ENCODE measurements at places on chromosomes 5 and 9.

DNA sequence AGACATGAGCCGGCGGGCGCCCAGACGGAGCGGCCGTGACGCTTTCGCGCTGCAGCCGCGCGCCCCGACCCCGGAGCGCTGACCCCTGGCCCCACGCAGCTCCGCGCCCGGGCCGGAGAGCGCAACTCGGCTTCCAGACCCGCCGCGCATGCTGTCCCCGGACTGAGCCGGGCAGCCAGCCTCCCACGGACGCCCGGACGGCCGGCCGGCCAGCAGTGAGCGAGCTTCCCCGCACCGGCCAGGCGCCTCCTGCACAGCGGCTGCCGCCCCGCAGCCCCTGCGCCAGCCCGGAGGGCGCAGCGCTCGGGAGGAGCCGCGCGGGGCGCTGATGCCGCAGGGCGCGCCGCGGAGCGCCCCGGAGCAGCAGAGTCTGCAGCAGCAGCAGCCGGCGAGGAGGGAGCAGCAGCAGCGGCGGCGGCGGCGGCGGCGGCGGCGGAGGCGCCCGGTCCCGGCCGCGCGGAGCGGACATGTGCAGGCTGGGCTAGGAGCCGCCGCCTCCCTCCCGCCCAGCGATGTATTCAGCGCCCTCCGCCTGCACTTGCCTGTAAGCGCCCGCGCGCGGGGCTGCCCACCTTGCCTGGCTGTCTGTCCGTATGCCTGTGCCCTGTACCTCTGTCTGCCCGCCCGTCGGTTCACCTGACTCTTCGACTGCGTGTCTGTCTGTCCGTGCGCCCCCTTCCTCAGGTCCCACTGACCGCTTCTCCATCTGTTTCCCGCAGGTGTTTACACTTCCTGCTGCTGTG lies 412 bp downstream of the FGF18 start:
- DNase-seq, result peak; percentile 25

- DNase-seq, result no peak
These were observed 43.0 kb upstream of the SHB start for GRCh38 chr9:38112049-38112448.

DNA sequence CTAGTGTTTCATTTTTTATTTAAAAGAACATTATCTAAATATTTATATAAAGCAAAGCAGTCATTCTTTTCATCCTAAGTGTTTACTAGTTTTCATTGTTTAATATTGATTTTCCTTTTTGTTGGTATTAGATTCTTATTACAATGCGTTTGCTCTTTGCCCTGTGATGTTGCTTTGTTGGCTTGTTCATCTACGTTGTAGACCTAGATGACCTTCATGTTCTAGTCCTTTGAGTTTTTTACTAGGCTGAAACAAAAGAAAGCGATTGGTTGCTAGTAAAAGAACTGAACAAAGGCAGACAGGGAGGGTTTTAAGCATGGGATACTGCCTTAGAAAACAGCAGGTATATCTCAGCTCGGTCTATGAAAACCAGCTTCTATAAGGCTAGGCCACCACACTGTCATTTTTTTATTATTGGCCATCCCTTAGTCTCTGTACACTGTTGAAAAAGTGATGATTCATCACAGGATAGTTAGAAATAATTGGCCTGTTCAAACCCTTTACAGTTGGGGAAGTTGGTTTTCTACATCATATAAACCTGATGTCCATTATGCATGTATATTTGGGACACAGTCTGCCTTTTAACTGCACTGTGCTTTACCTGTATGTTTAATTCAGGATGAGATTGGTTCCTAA lies 119.0 kb downstream of the ZCCHC7 start:
- no peak for DNase-seq

GRCh38 chr9:33277484-33277883 lies 12.6 kb downstream of the CHMP5 start:
- DNase-seq, result no peak

DNA sequence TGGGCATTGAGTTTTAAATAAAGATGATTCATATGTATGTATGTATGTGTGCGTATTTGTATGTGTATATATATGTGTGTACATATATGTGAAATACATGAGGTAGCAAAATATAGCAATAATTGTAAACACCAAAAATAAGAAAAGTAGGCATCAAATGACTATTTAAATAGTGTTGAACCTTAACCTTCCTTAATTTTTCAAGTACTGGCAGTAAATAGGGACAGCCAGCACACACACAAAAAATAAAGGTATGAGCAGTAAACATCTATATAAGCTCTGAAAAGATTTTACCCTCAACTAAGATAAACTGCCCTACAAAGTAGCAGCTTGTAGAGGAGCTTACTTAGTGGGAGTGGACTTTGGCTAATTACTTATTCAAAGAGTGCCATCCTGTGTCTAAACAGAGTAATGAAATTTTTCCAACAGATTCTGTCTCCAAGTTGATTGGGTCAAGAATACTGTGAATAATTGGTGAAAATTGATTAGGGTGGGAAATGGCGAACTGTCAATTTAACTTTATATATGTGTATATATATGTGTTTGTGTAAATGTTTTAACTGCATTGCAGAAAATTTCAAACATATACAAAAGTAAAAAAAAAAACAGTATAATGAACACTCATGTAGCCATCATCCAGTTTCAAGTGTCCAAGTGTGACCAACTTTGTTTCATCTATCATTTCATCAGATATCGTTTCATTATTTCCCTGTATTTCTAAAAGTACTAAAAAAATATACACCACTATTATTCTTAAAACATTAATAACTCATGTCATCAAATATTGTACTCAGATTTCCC lies 2.0 kb upstream of the ADAMTS6 start:
- DNase-seq, result no peak

DNA sequence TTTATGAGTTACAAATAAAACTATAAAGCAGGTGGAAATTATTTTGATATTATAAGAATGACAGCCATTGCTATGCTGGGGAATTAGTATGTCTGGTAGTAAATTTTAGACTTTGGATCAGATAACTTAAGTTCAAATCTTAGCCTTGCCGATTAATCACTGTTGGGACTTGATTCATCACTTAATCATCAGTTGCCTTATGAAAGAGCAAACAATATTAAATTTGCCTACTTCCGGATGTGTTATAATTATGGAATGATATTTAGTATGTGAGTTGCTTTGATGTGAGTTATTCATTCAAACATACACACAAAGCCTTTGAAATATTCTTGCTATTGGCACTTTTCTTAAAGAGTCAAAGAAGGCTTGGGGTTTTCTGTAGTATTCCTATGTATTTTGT lies 717.7 kb downstream of the BRINP1 start:
- DNase-seq, result no peak

DNA sequence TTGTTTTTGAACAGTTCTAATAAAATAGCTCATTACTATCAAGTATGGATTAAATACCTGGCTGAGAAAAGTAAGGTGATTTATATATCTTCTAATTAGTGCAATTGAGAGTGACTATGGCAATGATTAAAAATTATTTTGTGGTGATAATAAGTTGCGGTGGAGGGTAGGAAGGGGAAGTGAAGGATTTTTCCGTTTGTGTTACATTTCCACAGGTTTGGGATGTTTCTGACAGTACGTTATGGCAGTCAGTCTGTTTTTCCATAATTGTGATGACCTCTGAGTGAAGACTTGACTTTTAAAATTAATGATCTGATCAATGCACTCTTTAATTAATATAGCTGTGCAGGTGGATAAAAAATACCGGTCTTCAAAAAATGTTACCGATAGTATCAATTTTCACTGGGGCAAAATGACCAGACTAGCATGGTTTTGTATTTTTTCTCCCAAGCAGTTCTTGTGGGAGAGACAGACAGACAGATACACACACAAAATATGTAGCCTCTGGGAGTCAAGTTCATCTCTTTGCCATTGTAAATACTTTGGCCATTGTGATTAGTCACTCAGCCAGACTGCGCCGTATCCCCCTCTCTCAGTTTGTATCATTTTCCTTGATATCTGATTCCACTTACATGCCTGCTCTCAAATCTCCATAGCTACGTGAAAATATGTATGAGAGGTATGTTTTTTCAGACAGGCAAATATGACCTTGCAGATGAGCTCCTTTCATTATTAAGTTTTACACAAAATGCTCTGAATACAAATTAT lies 60.2 kb downstream of the ARHGAP26 start:
- no peak for DNase-seq

DNA sequence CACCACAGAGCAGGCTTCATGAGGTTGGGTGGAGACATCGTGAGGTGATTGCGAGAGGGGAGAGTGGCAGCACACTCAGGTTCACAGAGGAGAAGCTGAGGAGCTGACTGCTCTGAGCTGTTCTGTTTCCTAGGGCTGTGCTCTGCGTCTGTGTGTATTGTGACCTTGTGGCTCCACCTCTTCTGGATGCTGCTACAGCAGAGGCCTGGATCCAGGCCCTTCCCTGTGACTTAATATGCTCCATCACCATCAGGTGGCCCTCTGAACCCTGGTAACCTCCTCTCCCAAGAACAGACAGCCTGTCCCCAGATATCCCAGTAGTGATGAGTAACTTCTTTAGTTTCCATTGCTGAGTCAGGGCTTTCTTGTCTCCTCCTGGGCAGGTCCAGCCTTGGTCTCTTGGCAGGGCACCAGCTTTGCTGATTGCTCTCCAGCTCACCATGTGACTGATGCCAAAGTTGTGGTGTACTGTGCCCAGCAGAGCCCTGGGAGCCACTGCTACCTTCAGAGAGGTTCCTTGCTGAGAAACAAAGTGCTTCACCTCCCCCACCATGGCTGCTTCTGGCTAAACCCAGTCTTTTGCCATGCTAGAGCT lies 212.8 kb upstream of the CHD1 start:
- DNase-seq, result no peak

- DNase-seq, result no peak
These were observed 7.1 kb downstream of the SPACA9 start for GRCh38 chr9:132885720-132886333.
